ENCODE measurements at places on chromosomes 4 and X. TPM values are rescaled to one million over a fixed set of nuclear protein-coding genes. Genes with fewer than 3 reads are reported as not detected.

- no peak for DNase-seq
Measured at GRCh38 chr4:109913596-109914241, 1.0 kb downstream of the EGF start.

GRCh38 chrX:111354496-111354895, 57.5 kb downstream of the DCX start:
- no peak for DNase-seq

DNA sequence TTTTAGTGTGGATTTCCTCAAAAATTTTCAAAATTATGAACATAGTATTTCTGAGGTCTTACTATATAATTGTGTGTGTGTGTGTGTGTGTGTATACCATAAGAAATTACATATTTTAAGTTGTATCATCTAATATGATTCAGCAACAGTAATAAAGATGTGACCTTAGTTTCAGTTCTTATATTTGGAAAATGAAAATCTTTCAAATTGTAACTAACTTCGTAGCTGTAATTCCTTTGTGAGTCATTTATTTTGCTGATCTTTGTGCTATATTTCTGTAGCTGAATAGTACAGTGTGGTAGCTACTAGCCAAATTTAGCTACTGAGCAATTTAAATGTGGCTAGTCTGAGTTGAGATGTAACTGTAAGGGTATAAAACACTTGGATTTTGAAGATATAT, 116.4 kb downstream of the RAP1GDS1 start:
- DNase-seq = no peak

- no peak for DNase-seq
Measured at GRCh38 chrX:1601768-1602085, 10.3 kb downstream of the AKAP17A start.

DNA sequence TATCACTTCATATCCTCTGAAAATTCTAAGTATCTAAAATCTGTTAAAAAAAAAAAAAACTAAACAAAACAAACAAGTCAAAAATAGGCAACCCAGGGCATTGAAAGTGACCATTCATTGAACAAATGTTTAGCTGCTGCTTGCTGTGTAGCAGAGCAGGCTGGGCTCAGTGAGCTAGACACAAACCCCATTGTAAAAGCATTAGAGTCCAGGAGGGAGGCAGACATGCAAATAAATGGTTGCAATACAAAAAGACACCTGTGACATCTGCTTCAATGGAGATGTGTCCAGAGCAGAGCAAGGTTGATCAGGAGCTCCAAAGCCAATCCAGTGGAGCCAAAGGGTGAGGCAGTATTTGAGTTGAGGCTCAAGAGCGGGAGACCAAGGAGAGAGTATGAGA, 267.3 kb upstream of the GATB start:
- no peak for DNase-seq

The STPG2 gene
- not detected for total RNA-seq

The C4orf54 gene
- total RNA-seq = 1.2 TPM

The TEX13C gene
- not detected for total RNA-seq

The FRMPD3 gene
- total RNA-seq = not detected

The DCHS2 gene
- total RNA-seq = not detected

The TDO2 gene
- not detected for total RNA-seq

The PAGE4 gene
- total RNA-seq = not detected
